ENCODE measurements at places on chromosomes 16 and 17.

DNA sequence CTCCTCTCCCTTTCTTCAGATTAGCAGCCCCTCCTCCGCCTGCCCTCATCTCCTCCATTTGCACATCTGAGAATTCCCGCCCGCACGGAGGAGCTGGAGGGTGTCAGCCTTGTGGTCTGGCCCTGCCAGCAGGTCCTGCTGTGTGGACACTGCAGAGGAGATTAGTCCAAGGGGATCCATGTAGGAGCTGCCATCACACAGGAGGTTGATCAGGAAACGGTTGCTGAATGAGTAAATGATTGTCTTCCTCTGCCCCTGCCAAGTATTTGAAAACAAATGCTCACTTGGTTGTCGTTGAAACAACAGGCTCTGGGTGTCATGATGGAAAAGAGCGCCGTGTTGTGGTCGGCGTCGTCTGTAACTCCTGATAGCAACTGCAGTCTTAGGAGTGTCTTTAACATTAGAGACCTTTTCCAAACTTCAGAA lies 63.8 kb upstream of the CHMP6 start:
- no peak for DNase-seq

DNA sequence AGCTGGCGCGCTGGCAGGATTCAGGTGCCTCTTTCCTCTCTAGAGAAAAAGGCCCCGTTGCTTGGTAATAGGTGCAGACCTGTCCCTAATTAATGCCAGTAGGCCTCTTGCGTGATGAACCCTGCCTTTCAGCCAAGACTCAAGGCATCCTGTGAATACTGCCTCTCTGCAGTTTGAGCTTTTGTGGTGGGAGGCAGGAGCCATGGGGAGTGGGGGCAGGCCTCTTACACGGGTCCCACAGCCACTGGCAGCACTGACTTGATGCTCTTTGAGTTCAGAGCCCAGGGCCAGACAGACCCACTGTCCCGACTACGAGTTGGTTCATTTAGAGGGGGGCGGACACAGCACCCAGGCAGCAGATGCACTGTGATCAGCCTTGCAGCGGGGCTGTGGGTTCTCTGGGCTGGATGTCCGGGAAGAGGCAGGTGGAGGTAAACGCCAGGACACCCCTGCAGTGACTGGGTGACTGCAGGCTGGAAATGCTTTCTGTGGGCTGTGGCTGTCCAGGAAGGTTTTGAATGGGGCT lies 237.0 kb downstream of the SEC14L1 start:
- DNase-seq = no peak

DNA sequence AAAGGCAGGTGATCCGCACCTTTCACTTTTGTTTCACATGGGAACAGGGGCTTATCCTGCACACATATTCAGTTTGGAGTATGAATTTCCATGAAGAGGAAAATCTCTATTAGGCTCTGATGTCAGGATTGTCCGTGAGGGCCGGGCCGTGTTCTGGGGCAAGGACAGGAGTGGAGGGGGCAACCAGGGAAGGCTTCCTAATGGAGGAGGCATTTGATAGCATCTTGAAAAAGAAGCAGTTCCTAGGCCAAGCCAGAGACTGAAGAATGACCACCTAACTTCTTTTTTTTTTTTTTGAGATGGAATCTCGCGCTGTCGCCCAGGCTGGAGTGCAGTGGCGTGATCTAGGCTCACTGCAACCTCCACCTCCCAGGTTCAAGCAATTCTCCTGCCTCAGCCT lies 174.2 kb downstream of the SEC14L1 start:
- DNase-seq = no peak

- DNase-seq = no peak
Observed at GRCh38 chr16:85899444-85899843, 482 bp downstream of the IRF8 start.

DNA sequence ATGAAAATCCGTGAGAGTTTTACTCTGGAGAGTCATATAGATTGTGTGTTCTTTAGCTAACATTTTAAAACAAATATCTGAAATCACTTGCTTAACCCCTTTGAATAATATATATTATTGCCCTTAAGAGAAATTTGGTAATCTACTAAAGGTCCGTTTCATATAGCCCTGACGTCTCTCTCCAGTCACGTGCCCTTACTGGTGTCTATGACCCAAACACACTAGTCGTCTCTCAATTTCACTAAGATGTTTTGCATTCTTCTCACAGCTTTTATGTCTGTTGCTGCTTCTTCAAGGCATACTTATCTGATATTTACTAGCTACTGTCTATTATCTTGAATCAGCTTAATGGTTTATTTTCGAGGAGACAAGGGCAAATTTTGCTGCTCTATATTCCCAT lies 409.9 kb downstream of the KCNJ18 start:
- DNase-seq = no peak

DNA sequence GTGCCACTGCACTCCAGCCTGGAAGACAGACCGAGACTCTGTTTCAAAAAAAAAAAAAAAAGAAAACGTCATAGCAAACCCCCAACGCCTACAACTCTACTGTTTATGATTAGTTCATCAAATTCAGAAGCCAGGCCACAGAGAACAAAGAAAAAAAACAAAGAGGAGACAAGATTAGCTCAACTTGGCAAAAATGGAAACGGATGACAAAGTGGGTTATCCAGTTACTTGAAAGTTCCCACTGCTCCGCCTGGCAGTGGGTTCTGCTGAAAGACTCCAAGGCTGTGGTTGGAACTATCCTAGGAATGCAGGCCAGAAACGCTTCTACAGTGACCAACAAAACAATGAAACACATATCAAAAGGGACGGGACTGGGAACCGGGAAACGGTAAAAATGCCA lies 53.1 kb downstream of the MRM3 start:
- DNase-seq = no peak

GRCh38 chr17:46894476-46895151 lies 28.3 kb upstream of the GOSR2 start:
- DNase-seq = no peak

GRCh38 chr17:82943751-82944150 lies 103.9 kb upstream of the ZNF750 start:
- DNase-seq = no peak

GRCh38 chr16:83615953-83616350 lies 191.8 kb upstream of the HSBP1 start:
- DNase-seq = no peak

- no peak for DNase-seq
Observed at GRCh38 chr17:75751676-75752404, 13.2 kb downstream of the GALK1 start.

GRCh38 chr16:77761204-77761603 lies 27.2 kb upstream of the VAT1L start:
- no peak for DNase-seq

GRCh38 chr17:8674344-8675305 lies 44.1 kb upstream of the MYH10 start:
- no peak for DNase-seq

DNA sequence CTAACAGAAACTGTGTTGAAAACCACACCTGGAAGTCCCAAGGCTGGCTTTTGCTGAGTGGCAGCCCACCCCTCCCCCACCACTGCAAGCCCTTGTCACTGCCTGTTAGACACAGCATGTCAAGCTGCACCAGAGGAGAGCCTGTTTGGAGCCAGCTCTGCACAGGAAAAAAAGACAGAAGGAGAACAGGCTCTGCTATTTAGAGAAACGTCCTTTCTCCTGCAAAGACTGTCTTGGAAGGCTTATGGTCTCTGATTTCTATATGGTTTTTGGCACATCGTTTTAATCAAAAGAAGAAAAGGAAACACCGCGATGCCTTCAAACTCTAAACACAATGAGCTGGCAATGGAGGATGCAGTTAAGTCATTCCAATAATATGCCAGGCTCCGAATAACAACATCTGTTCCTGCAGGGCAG lies 275.5 kb downstream of the MAP2K4 start:
- DNase-seq = no peak

DNA sequence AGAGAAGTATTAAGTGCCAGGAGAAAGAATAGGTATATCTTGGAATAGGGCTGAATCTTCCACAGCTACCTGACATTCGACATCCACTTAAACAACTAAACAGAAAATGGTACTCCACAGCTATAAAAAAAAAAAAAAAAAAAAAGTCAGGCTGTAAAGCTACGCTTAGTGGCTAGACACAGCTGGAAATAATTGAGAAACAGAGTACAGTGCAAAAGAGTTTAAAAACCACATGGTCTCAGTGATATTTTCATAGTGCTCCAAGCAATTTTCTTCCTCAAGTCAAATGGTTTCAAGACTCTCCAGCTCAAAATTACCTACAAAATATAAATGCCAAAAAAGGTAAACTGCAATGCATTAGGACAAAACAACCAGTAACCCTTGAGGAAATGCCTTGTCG lies 607.1 kb downstream of the KCNJ2 start:
- no peak for DNase-seq

GRCh38 chr16:53080345-53081031 lies 25.7 kb downstream of the CHD9 start:
- no peak for DNase-seq

DNA sequence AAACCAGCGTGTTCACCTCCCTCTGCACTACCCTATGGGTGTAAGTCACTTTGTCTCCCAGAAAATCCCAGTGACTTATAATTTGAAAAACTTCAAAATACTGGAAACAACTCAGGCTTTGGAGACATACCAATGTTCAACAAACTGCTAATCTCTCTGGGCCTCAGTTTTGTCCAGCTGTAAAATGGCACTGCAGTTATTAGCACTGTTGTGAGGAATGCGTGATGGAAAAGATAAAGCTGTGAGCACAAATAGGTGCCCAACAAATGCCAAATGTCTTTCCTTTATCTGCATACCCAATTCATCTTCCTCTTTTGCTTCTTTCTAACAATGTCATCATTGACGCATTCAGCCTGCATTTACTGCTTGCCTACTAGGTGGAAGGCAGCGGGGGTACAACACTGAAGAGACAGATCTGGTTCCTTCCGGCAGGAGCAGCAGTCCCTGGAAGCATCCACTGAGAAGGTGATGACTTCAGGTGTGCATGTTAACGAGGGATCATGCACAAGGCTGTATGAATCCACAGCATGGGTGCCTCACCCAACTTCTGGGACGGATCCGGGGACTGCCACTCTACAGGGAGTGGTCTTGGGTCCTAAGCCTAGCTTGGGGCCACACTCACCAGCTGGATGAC lies 63.4 kb downstream of the CYTH1 start:
- no peak for DNase-seq

- no peak for DNase-seq
Observed at GRCh38 chr16:70757183-70757582, 43.8 kb downstream of the VAC14 start.

DNA sequence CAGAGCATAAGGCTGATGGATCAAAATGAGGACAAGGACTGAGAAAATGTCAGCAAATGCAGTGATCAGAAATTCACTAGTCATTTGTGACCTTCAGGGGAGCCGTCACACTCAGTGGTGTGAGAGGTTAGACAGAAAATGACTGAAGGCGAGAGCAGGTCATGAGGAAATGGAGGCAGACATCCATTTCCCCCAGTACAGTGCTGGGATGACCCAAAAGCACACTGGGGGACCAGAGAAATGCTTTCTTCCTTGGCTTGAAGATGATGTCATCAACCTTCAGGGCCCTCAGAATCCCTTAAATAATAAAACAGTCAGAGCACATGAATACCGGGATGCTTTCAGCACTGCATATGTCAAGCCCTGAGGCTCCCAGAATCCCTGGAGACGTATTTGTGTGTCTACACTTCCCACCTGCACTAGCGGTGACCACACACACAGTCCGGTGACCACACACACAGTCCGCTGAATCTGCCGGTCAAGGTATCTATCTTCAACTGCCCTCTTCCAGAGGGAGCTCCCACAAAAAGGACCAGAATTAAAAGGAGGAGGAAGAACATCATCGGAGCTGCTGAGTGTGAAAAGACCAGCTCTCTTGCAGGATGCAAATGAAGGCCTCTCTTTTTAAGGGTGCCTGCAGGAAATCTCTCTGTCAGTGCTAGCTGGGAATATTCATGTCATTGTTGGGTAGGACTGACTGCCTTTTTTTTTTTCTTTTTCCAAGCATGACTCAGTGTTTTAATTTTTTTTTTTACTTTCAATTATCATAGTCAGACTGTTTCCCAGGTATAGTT lies 8.2 kb downstream of the UBE2O start:
- no peak for DNase-seq

GRCh38 chr17:179066-179432 lies 2.4 kb downstream of the DOC2B start:
- DNase-seq = no peak

- no peak for DNase-seq
Observed at GRCh38 chr16:88070989-88071625, 119.9 kb downstream of the BANP start.

DNA sequence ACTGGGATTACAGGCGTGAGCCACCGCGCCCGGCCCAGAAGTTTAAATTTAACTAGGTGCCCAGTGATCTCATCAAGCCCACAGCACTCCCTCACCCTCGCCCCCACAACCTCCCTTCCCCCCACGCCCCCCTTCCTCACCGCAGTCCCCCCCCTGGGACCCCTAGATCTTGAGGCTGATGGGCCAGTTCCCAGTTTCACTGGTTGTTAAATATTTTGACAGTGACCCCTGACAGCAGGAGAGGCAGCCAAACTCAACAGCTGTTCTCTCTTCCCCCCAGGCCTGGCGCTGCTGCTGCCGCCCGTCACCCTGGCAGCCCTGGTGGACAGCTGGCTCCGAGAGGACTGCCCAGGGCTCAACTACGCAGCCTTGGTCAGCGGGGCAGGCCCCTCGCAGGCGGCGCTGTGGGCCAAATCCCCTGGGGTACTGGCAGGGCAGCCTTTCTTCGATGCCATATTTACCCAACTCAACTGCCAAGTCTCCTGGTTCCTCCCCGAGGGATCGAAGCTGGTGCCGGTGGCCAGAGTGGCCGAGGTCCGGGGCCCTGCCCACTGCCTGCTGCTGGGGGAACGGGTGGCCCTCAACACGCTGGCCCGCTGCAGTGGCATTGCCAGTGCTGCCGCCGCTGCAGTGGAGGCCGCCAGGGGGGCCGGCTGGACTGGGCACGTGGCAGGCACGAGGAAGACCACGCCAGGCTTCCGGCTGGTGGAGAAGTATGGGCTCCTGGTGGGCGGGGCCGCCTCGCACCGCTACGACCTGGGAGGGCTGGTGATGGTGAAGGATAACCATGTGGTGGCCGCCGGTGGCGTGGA lies 15.6 kb downstream of the QPRT start:
- no peak for DNase-seq

- DNase-seq = no peak
Observed at GRCh38 chr16:54673313-54673712, 257.4 kb upstream of the IRX5 start.

DNA sequence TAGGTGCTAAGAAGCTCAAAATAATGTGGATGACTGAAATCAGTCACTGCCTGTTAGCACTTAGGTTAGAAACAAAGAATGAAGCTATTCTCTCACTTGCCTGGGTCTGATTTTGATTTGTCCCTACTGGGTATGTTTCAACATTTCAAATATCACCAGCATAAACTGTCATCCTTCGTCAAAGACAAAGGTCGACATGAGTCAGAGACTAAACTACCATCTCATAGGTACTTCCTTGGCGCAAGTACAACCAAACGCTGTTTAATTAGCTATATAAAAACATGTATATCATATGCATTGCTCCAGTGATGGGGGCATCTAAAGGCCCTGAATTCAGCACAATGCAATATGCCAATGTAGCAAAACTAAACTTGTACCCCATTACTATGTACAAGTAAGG lies 4.0 kb downstream of the AKTIP start:
- DNase-seq = no peak

GRCh38 chr16:75996491-75996890 lies 270.2 kb upstream of the CPHXL start:
- no peak for DNase-seq
